ENCODE measurements at places on chromosomes 2 and 18. TPM values are rescaled to one million over a fixed set of nuclear protein-coding genes. Genes with fewer than 3 reads are reported as not detected.

- DNase-seq: no peak
These were observed 449.6 kb downstream of the SPAG16 start for GRCh38 chr2:213733893-213734292.

GRCh38 chr2:104825124-104825865, 28.6 kb upstream of the POU3F3 start:
- DNase-seq: no peak

GRCh38 chr2:9483107-9483506, 8.8 kb downstream of the IAH1 start:
- DNase-seq: no peak

The EVA1A gene
- total RNA-seq: 0.43 TPM

The ANKAR gene
- total RNA-seq: 3.6 TPM

The STAT4 gene
- 70.8 TPM for total RNA-seq

- no peak for DNase-seq
These were observed 289.2 kb upstream of the KYNU start for GRCh38 chr2:142588269-142588668.

DNA sequence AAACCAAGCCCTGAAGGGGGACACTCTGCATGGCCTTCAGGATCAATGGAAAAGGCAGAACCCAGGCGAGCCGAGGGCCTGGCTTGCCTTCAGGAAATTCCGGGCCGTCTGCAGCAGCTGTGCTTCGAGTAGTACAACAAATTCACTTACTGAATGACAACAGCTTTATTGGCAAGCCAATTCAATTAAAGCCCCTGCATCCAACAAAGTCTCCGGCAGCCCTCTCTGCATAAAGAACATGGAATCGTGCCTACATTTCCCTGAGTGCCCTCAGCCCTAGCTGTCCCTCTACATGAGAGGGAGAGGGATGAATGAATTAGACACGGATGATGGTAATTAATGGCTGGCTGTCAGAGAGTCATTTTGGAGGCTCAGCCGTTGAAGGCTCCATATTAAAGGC, 189.0 kb downstream of the BCL11A start:
- DNase-seq: no peak

GRCh38 chr18:78071166-78071710, 821.6 kb downstream of the GALR1 start:
- no peak for DNase-seq

GRCh38 chr2:26168785-26169184, 4.1 kb upstream of the GAREM2 start:
- no peak for DNase-seq

The SCYGR2 gene
- total RNA-seq: not detected

DNA sequence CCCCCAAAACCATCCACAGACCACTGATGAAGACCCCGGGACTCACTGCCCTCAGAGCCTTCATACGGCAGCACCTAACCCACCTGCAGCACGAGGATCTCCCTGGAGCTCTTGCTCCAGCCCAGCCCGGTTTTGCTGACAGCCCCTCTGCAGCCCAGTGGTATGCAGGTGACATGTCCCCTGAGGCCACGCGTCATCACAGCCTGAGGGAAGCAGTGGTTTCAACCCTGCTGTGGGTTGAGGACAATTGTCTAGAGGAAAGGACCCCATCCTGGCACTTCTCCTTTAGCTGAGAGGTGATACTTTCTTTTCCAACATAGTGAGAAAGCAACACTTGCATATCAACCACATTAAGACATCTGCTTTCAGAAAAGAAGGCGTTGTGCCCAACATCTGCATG, 134.0 kb downstream of the SEPTIN10 start:
- DNase-seq: no peak

DNA sequence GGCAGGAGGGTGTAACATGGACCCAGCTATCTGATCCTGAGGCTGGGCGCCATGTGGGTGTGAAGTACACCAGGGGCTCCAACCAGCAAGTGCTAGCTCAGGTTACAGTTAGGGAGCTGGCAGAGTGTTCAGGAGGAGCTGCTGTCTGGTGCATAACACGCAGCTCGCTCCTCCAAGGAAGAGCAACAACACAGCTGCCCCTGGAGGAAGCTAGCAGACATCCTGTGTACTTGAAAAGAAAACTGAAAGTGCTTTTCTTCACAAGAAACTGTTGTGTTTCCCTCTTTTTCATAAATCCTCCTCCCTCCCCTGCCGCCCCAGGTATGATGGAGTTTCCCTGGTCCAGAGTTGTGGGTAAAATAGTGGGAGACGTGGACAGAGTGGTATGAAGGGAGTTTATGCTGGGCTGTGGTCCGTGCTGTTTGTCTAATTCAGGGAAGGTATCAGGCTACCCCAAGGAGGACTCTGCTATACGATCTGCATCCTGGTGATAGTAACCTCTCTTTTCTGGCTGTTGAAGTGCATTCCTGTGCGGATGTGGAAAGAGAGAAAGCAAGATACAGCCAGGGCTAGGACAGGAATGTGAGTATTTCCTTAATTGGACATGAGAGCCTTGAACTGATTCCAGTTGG, 6.1 kb upstream of the LBH start:
- peak; percentile 53 for DNase-seq

DNA sequence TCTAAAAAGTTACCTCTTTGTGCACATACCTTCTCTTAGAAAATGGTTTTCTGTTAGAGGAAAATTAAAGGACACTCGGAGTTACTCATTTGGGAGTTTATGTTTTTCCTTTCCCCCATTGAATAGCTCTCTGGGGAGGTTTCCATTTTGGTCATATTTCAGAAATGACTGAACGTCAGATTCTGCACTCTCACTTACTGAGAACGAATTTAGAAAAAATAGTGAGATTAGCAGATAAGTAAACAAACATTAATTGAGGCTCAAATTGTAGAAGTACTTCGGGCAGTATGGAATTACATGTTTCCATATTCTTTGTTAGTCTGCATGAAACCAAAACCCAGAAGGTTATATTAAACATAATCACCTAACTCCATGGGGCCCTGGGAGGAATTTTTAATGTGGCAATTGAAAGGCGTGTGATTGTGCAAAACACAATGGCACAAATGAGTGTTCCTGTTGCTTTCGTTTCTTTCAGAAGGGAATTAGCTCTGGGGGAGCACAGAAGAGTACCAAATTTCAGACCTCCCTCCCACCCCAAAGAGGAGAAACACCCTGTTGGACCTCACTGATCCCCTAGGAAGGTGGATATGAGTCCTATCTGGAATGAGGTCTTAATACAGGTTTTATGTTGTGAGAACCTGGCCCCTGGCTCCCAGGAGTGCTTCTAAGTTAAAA, 212.3 kb downstream of the BCL2 start:
- DNase-seq: no peak

DNA sequence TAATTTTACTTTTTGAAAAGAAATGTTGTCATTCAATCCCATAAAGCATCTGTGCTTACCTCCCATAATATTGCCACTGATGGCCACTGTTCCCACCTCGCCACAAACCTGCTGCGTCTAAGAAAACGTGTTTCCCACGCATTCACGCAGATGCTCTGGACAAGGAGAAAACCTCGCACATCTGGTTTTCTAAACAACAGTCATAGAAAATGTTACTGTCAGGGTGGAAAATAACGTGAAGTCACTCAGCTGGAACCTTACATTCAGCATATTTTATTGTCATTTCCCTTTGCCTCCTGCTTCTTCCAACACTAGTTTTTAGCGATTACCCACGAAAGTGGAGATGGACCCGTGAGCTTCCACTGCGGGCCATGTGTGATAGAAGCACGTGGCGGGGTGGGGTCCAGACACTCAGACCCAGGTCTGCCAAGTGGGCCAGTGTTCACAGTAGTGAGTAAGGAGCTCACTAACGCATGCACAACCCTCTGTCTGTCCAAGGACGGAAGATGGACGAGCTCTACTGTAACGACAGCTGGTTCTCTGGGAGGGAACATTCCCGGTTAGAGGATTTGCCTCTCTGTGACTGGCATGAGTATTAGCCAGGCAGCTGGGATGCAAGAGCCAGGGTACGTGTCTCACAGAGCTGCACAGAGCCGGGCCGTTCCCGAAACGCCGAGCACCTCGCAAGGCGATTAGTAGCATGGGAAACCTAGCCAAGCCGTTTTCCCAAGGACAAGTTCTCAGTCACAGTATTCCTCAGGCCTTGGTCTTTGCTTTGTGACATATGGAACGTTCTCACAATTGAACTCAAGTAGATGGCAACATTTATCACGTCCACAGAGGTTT, 94.5 kb downstream of the MTCL1 start:
- DNase-seq: no peak

The ITPRIPL1 gene
- total RNA-seq: 32.6 TPM

The CPSF3 gene
- total RNA-seq: 73.0 TPM

GRCh38 chr18:43341014-43341413, 63.7 kb upstream of the SYT4 start:
- no peak for DNase-seq

The SAG gene
- total RNA-seq: not detected

The SIX2 gene
- not detected for total RNA-seq

- DNase-seq: no peak
These were observed 630.5 kb upstream of the FANCL start for GRCh38 chr2:58871469-58872142.

DNA sequence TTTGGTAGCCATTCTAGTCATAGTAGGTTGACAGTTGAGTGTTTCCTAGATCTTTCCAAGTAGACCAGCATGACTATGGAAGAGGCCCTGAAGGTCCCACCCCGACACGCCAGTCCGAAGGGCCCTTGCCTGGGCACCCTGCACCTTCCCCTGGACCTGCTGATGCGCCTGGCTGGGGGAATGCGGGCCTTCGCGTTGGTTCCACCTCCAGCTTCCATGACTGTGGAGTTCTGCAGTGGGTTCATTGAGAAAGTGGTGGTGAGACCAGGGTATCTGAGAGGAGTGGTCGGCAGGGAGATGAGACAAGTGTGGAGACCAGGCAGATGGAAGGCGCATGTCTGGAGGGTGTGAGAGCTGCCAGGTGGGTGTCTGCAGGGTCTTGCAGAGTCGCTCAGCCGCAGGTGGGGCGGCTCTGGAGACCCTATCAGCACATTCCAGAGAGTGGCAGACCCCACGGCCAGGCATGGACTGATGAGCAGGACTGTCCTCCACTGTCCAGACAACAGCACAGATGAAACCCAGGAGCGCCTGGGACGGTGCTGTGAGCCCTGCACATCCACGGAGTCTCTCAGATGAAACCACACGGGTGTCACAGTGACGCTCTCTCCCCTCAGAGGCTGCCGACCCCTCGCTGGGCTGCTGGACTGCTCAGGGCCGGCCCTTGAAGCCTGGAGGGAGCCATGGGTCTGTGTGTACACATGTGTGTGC, 182.5 kb upstream of the HDAC4 start:
- DNase-seq: no peak

The TCF23 gene
- not detected for total RNA-seq

DNA sequence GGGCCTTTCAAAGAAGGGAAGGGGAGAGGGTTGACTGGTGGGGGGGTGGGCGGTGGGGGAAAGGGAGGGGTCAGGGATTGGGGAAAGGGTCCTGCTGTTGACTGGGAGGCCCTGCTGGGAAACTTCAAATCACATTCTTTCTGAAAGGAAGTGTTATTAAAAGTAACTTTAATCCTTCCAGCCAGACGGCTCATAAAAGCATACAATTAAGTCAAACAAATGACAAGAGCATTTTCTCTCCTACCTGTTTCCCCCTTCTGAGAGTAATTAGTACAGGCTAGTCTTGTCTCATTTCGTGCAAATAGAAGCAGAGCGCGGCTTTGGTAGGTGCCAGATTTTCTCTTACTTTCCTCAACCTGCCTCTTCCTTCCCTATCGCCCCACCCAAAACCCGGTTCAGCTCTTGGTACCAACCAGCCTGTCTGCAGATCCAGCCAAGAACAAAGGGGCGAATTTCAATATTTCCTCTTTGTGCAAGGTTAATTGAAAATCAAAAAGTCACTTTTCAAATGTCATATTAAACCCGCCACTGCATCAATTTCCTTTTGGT, 2112.6 kb upstream of the PIK3C3 start:
- no peak for DNase-seq

The OTOS gene
- not detected for total RNA-seq
